ENCODE measurements at places on chromosomes 16 and 17.

DNA sequence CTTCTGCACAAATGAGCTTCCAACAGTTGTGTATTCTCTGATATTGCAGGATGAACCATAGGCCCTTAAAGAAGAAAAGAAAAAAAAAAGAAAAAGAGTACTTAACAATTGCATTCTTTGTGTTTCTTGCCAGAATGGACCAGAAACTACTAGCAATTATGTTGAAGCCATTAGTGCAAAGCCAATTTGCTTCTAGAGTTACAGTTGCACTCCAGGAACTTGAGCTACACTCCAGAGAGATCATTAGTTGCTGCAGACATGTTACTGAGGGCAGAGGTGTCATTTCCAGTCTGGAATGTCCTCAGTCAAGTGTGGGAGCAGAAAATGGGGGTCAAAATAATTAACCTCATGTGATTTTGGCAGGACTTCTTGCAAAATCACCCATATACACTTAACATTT lies 85.6 kb upstream of the CCL2 start:
- DNase-seq: no peak

GRCh38 chr17:74961657-74962350 lies 10.8 kb downstream of the HID1 start:
- DNase-seq: peak; percentile 85

GRCh38 chr16:86508947-86509758 lies 1.2 kb upstream of the FOXF1 start:
- DNase-seq: no peak

DNA sequence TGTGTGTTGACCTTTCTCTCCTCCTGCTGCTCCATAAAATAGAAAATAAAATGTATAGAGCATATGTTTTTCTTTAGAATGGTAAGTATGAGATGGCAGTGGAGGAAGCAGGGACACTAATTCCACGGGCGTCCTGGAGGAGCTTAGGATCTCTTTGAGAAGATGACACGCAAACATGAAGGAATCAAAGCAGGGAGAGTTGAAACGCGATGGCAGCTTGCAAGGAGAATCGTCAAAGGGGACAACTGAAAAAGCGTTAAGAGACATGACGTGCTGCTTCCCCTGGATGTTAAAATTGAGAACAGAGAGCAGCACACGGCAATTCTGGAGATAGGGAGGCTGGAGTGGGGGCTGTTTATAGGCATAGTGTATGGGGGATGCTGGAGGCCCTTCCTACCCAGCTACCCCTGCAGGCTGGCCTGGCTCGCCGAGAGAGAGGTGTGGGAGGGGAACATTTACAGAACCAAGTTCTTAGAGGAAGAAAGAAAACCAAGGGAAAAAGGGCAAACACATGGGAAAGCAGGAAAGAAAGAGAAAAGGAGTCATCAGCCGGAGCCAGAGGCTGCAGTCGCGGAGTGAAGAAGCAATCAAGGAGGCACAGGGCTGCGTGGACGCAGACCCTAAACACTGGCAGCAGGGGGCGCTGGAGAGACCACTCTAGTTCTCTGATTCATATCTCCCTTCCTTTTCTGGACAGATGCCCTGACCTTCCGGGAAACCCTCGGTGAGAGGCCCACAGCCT lies 55.8 kb downstream of the MYH13 start:
- peak; percentile 80 for DNase-seq

- no peak for DNase-seq
These were observed 85.7 kb upstream of the HS3ST4 start for GRCh38 chr16:25606069-25606468.

DNA sequence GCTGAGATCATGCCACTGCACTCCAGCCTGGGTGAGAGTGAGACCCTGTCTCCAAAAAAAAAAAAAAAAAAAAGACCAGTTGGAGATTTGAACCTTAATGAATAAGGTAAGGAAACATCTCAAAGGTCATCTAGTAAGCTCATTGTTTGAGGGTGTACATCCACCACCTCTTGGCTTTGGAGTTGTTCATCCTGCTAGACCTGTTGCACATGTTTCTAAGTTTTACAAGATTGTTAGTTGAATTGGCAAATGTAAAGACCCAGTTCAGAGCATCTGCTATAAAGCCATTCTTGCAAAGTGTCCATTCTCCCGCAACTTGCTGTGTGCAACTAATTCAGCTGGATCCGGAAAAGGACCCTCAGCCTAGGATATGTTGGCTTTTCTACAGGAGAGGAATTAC lies 1.5 kb downstream of the PSMD7 start:
- DNase-seq: no peak

DNA sequence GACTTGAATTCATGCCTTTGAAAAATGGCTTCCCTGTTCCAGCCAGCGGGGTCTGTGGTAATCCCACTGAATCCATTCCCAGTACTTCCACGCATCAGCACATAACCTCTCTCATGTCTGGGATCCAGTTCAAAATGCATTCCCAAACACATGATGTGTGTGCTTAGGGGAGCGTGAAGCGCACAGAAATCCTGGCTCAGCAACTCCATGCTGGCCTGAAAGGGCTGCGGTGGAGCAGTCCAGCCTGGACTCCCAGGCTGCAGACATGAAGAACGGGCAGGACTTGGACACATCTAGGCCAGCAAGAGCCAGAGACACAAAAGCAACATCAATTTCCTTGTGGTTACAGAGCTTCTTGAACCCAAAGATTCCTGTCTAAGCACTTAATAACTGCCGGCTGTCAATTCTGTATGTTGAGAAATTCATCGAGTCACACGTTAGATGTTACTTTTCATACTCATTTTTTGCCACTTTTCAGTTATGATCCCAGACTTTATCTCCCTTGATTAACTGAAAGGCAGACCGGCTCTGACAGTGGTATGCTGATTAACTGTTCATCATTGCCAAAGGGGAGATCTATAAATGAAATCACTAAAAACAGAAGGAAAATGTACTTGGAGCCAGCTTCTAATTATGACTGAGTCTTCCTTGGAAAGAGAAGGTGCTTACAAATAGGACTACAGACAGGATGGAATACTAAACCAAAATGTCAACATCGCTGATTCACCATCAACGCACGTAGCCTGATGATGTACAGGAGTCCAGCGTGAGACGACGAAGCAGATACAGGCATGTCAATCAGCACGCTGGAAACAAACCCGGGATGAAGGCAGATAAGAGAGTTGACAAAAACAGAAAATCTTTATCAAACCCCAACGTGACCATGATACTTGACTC lies 23.0 kb downstream of the NSMCE1 start:
- DNase-seq: peak; percentile 72

- DNase-seq: peak; percentile 20
These were observed 999 bp downstream of the MARF1 start for GRCh38 chr16:15641753-15642556.

GRCh38 chr17:14910916-14911315 lies 354.2 kb downstream of the PMP22 start:
- DNase-seq: no peak

GRCh38 chr17:55898195-55898594 lies 147.3 kb downstream of the PCTP start:
- no peak for DNase-seq

DNA sequence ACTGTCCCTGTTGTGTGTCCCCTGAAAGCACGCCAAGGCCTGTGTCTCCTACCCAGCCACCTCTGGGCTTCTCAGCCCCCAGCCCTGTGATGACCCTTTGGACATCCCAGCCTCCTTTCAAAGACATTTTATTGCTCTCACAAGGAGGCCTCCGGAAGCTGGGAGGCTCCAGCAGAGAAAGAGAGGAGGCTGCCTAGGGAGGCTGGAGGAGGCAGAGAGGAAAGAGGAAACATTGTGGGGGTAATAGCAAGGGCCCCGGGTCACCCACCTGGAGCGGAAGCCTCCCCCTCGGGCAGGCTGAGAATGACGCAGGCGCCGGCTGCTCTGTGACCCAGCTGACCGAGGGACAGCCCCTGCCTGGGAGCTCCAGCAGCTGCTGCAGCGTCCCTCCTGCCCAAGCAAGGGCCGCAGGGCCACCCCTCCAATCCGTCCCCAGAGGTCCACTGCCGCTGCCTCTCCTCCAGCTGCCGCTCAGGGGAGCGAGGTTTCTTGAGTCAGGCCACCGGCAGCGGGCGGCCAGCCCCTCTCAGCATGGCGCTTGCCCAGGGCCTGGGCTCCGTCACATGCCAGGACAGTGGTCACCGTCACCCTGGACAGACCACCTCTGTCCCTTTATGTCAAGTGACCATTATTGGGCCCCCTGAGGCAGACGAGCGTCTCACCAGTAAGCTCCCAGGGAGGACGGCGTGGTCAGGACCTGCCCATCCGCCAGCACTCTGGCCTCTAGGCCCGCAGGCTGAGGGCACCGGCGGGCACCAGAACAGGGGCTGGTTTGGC lies 29.3 kb downstream of the ACTG1 start:
- no peak for DNase-seq

GRCh38 chr16:75965504-75966374 lies 239.4 kb upstream of the CPHXL start:
- DNase-seq: no peak

DNA sequence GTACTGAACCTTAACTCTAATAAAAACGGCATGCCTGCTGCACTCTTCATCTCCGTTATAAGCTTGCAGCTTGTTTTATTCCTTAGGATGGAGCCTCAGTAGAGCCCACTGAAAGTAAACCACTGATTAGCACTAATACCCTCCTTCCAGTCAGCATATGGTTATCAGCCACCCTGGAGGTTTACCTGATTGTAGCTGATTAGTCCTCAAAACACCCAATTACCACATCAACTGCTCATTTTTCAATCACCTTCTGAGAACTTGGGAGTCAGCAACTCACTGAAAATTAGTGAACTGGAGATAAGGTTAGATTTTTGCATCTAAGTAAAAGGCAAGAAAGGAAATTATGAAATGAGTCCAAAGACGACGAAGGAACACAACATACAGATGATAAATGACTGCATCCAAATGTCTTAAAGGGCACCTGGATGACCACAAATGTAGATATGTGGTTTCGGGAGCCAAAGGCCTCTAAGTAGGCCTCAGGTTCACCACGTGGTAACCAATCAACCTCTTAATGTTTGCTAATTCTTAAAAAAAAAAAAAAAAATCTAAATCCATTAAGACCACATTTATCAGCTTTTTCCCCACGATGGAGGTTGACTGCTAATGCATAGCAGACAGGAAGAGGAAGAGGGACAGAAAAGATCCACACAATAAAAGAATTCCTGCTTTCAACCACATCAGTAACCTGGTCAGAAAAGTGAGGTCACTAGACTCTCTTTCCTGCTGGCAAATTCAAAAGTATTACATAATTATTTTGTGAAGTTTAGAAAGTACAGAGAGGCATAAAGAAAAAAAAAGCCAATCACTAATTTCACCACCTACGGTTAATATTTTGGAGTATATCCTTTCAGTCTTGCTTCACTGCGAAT lies 28.0 kb downstream of the DCUN1D3 start:
- peak; percentile 80 for DNase-seq

DNA sequence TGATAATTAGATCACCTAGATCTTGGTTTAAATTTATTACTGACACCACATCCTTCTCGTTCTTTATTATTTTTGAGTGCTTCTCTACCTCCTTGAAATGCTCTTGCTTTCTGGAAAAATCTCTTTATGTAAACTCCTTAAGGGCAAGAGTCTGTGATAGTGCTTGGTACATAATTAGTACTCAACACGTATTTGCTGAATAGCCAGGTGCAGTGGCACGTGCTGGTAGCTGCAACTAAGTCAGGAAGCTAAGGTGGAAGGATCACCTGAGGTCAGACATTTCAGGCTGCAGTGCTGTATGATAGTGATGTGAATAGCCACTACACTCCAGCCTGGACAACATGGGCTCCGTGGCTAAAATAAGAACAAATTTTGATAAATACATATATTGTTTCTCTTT lies 63.0 kb downstream of the PPM1E start:
- no peak for DNase-seq

- DNase-seq: no peak
These were observed 684 bp upstream of the CWC25 start for GRCh38 chr17:38825762-38826247.

DNA sequence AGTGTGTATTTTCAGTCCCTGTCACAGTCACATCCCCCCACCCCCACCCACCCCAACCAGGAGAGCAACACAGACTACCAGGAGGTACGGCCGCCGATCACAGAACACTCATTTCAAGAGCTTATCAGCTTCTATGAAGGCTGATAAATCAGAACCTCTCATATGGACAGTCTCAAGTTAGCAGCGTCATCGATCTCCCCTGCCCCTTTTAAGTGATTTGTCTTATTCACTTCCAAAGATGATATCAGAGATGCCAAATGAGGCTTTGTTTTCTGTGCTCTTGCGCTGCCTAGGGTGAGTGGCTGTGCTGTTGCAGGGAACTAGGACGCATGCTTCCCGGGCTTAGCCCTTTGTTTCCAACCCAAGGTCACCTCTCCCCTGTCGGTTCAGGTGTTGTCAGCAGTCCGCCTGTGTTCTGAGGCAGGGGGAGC lies 26.8 kb upstream of the PMFBP1 start:
- no peak for DNase-seq

GRCh38 chr16:84712801-84713775 lies 13.3 kb downstream of the USP10 start:
- DNase-seq: peak; percentile 31

GRCh38 chr16:19861133-19861532 lies 23.5 kb downstream of the GPRC5B start:
- no peak for DNase-seq

- no peak for DNase-seq
These were observed 55.2 kb downstream of the EPN2 start for GRCh38 chr17:19292377-19292711.

- DNase-seq: peak; percentile 92
These were observed at the start of gene ACSM3 for GRCh38 chr16:20763461-20764232. ACSM3 (plus strand) TSS chr16:20764014; CDS start chr16:20770035, 6,021 bp downstream.

- peak; percentile 11 for DNase-seq
These were observed 46.8 kb upstream of the MRTFB start for GRCh38 chr16:14024283-14024682.

- DNase-seq: no peak
These were observed 72.1 kb downstream of the MGAT5B start for GRCh38 chr17:76940295-76940694.

DNA sequence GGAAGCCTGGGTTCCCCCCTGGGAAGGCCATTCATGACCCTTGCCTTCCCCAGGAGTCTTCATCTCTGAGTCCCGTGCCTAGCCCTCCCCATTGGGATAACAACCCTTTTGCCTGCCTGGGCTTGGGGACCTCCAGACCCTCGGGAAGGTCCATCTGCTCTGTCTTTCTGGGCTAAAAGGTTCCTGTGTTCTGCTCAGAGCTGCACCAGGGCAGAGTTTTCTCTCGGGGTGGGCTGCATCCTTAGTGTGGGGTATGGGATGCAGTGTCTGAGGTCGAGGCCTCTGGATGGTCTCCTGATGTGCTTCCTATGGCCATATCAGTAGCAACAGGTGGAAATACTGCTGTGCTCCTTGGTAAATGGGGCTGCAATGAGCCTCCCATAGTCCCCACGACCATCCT lies 22.9 kb upstream of the PLLP start:
- DNase-seq: no peak
